Stomach (tissue), 19 donors: ENCODE measurements at places on chromosomes 12 and 14.
A peak's percentile ranks its signal among the peaks of the same experiment; 100 is the strongest.

DNA sequence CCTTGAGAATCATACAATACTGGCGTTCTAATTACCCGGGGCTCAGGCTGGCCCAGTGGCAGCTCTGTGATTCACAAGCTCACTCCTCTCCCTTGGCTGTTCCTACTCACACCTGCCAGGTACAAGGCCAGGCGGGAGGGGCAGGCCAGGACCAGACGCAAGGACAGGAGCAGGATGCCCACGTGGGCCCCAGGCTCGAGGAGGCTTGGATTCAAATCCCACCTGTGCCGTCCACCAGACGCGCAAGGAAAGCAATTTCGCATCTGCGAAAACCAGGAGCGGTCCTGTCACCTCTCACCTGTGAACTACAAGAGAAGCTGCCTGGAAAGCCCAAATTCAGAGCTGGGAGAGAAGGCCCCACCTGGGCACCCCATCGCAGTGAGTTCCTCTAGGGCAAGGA, 50.6 kb downstream of the BCL11B start:
- no peak for DNase-seq

DNA sequence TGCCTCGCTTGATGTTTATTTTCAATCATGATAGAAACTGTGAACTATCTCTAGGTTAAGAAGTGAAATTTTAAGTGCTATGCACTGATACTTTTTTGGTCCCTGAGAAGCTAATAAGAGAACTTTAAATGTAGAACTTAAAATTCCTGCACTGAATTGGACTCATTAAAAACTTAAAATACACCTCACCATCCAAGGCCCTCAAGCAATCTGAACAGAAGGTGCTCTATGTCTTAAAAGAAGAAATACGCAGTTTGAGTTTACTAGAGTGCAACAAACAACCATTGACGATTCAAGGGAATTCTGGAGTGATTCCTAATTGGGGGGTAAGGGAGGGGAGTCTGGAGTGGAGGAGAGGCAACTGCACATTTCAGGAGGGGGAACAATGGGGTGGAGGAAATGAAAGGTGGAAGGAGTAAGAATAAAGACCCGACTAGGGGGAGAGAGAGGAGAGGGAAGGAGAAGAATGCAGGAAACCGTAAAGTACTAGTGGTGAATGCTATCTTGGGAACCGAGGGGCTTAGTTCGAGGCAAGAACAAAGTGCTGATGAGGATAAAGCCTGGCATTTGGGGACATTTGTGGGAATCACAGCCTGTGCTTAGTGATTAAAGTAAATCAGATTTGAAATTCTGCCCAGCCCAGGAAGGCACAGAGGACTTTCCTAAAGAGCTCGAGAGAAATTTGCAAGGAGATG, 389.7 kb downstream of the AACS start:
- no peak for DNase-seq

DNA sequence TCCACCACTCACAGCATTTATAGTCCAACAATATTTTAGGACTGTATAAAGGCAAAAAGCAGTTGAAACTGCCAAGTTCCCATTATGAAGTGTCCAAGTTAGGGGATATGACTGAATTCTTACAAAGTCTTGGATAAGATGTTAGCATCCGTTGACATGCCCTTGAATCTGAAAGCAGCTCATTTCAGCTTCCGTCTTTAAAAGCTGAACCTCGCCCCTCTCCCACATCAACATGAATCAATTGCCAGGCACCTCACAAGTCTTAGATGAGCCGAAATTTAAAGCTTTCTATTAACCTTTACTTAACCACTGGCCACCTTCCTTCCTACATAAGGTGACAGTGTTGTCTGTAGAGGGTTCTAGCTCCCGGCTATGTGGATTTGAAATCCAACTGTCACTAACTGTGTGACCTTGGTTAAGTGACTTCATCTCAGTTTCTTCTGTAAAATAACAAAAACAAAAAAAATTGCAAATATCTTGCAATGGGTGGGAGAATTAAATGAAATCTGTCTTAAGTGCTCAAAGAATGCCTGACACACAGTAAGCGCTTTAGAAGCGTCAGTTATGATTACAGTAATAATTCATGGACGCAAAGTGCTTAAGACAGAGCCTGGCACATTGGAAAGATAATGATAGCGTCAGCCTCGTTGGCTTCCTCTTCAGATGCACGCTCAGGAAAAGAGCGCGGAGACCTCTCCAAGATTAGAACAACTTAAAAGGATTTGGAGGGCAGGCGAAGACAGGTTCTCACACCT, 1.2 kb downstream of the PPP1CC start:
- peak; percentile 58 for DNase-seq

DNA sequence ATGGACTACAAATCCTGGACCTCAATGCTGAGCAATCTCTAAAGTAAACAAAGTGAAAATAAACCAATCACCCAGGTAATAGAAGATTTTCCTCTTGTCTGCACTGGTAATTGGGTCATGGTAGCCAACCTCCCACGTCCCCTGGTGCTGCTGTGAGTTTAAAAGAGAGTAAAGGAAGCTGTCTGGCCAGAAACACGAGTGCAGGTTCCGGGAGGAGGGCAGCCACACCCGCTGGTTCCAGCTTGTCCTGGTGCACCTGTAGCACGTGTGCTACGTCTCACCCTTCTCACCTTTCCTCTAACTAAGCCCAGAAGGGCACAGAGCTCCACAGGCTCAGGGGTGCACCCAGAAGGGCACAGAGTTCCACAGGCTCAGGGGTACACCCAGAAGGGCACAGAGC, 5.4 kb downstream of the CRACR2A start:
- DNase-seq, result peak; percentile 30

GRCh38 chr14:88342980-88343379, 19.9 kb upstream of the KCNK10 start:
- DNase-seq, result no peak

DNA sequence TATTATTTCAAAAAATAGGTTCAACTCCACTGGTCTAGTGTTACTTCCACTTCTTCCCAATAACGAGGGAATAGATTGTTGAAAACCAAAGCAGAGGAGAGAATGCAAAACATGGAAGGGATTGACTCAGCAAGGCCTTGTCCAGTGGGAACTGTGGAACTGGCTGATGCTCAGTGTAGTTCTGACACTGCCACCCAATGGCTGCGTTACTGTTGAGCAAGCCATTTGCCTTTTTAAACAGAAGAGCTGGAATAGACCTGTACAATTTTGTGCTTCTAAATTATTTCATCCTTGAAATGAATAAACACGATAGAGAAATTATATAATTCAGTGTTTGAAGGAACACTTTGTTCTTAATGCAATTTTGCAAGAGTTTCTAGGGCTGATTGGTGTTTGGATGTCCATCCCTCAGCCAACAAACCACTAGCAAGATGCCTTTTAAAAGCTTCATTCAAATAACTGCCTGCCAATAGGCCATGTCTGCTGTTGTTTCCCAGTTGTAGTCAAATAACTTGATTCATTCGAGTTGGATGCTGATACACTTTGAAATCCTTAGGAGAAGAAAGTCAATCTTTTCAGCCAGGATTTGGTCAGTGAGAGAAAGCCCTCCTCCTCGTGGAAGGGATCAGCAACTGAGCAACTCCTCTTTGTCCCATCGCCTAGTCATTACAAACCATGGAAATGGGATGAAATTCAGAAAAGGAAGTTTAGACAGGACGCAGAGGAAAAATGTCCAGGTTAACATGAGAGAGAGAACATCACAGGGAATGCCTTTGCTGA, 7.3 kb upstream of the MGP start:
- DNase-seq, result peak; percentile 64

- DNase-seq, result no peak
Observed at GRCh38 chr12:113108308-113108707, 27.3 kb downstream of the RASAL1 start.

DNA sequence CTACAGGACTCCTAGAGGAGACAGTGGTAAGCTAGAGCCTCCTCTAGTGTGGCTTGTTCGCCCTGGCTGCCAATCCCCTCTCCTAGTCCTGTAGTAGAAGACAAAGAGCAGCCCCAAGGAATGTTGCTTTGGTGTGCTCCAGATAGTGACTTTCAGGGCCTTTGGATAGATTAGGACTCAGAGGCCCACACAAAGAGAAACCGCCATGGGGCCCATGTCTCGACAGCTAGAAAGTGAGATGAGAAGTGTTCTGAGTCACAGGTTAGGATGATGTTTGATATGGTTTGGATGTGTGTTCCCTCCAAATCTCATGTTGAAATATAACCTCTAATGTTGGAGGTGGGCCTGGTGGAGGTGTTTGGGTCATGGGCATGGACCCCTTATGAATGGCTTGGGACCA, 51.8 kb upstream of the JDP2 start:
- no peak for DNase-seq

DNA sequence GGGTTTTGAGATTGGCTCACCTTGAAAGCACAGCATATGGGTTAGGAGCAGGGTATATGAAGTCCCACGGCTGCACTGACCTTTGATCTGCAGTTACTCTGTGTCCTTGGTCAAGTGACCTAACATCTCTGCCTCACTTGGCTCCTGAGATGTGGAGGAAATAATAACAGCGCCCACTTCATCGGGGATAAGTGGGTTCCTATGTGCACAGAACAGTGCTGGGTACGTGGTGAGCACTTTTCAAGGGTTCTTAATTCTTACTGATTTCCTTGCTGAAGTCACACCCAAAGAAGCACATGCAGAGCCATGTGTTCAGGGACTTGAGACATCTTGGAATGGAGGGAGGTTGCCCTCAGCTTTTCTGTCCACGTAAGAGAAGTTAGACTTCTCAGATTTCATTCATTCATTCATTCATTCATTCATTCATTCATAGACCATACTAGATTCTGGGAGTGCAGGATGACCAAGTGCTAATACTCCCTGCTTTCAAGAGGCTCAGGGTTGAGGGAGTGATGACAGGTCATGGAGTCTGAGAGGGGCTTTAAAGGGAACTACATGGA, 39.4 kb downstream of the ADGRD1 start:
- DNase-seq, result no peak

- DNase-seq, result peak; percentile 76
Observed at GRCh38 chr14:101972126-101972866, 7.9 kb downstream of the DYNC1H1 start.

DNA sequence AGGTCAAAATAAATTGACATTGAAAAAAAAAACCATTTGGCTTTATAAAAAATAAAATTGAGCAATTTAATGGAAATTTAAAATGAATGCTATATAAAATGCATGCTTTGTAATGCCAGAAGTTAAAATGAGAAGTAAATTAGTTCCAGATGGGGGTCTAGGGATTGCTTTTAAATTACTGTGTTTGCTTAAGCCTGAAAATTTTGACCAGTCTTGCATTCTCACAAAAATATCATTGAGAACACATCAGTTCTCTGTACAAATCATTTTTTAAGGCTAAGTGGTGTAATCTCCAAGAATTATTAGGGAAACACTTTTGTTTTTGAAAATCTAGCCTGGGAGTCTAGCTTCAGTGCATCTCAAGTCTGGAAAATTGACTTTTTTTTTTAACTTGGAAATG, 90.7 kb downstream of the RERG start:
- peak; percentile 13 for DNase-seq

GRCh38 chr14:41785696-41786095, 179.0 kb downstream of the LRFN5 start:
- DNase-seq, result no peak

DNA sequence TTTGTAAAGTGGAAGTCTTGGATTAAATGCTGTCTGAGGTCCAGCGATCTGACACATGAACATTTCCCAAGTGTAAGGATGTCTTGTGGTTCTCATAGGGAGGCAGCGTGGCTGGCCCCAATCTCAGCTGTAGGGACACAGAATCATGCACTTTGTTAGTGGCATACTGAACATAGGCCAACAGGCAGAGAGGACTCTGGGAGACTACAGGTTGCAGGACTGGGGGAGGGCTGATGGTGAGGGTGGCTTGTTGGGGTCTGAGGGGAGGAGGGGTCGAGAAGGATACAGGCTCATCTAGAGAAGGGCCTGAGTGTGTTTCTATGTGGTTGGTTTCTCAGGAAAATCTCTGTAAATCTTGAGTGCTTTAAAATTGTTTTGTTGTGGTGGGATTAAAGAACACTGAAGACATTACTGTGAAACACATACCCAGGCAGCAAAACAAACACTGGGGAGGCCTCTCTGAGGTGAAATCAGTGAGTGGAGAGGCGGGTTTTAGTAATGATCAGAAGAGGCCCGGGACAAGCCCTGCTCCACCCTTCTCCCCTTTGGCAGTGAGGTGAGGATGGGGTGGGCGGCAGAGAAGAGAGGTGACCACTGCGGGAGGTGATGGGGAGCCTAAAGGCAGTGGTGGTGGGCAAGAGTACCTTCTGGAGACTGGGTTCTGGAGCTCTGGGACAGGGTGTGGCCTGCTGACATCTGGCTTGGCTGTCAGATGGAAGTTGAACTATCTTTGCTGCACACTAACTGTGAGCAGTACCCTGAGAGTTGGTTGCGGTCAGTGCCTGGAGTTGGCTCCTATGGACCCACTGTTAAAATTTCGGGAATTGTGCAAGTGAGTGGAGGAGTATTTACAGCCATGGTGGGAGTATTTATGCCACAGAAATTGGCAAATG, 3.3 kb downstream of the NYNRIN start:
- DNase-seq, result no peak

DNA sequence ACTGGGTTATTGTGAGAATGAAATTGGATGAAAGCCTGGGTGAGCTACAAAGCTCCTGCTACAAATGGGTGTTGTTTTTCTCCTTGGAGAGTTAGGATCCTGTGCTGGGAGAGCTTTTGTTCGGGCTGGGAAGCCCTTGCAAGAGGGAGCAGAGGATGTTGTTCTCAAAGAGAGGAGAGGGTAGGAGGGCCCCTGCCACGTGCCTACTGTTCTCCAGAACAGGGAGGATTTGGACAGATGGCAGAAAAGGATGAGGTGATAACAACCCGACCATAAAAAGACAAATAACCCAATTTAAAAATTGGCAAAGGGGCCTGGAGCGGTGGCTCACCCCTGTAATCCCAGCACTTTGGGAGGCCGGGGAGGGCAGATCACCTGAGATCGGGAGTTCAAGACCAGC, 68.8 kb downstream of the GALNT16 start:
- no peak for DNase-seq

DNA sequence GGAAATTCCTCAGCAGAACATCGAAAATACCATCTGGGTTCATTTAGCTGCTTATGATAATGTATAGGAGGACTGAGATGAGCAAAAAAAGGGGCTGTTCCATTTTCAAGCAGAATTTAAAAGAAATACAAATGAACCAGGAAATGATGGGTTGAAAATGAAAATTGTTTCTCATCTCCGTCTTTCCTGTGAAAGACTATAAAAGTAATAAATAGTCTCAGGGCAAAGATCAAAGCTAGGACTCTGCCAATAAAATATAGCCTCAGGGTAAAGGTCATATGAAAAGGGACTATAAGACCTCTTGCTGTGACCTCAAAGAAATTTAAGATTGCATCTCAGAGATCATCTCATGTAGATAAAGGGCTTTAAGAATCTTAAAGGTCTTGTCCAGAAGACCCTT, 478.0 kb downstream of the BTG1 start:
- DNase-seq, result no peak

DNA sequence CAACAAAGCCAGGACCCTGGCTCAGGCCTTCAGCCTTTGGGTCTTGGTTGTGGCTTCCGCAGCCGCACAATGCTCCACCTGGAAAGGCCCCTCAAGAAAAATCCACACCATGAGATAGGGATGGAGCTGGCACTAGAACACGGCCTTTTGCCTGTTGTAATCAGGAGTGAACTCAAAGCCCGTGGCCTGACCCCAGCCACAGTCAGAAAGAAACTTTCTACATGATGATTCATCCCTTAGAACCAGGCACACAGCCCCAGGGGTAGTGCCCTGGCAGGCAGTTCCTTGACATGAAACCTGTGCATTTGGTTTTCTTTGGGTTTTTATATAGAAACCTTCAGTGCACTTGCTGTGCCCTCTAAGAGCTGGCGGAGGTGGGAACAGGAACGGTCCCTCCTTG, 5.1 kb downstream of the CLMN start:
- peak; percentile 39 for DNase-seq
